Fibroblast of mammary gland (primary cell): ENCODE measurements at places on chromosomes 12 and 14.

DNA sequence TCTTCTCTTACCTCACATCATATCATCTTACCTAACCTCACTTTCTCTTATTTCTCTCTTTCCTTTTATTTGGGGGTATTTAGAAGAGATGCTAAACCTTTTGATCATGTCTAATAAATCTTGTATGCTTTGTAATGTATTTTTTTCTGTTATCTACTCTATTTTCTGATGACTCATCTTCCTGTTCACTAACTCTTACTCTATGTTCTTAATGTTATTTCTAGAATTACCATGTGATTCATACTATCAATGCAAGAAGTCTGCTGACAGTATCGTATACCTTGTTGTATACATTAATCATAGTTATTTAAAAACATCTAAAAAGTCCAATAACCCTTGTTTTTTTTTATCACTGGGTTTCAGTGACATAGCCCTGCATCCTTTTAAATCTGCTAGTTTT, 62.3 kb downstream of the MGAT4C start:
- peak; percentile 32 for DNase-seq

GRCh38 chr12:85310025-85310424, 30.0 kb downstream of the ALX1 start:
- DNase-seq: no peak

DNA sequence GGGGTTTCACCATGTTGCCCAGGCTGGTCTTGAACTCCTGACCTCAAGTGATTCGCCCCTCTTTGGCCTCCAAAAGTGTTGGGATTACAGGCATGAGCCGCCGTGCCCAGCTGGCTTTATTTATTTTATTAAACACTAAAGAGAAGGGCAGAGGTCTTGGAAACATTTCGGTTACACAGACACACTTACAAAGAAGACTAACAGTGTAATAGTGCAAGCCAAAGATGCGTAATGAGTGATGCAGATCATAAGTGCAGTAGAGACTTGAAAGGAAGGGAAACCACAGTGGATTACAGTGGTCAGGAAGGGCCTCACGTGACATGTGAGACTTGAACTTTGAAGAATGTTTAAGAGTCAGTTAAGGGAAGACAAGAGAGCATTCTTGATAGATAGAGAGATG, 33.9 kb upstream of the CDK17 start:
- DNase-seq: peak; percentile 99

DNA sequence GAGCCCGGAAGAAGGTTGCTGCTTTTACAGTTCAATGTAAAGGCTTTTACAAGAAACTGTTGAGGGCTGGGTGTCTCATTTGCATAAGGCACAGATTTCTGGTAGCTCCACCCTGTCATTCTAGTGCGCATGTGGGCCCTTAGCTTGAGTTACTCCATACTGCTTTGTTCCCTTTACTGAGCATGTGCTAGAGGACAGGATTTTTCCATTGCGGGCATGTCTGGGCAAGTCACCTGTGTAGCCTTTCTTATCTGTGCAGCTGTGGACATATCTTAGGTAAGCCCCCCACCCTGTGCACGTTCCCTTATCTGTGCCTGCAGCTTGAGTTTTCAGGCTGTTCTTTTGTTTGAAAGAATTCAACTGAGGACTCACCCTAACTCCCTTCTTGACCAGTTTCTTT, 56.2 kb upstream of the ARHGAP5 start:
- DNase-seq: no peak

GRCh38 chr14:71122866-71123565, 215.8 kb downstream of the PCNX1 start:
- DNase-seq: no peak

- DNase-seq: no peak
Observed at GRCh38 chr14:38693423-38693822, 409.6 kb downstream of the SEC23A start.
